ENCODE measurements at places on chromosomes 5 and 9.

DNA sequence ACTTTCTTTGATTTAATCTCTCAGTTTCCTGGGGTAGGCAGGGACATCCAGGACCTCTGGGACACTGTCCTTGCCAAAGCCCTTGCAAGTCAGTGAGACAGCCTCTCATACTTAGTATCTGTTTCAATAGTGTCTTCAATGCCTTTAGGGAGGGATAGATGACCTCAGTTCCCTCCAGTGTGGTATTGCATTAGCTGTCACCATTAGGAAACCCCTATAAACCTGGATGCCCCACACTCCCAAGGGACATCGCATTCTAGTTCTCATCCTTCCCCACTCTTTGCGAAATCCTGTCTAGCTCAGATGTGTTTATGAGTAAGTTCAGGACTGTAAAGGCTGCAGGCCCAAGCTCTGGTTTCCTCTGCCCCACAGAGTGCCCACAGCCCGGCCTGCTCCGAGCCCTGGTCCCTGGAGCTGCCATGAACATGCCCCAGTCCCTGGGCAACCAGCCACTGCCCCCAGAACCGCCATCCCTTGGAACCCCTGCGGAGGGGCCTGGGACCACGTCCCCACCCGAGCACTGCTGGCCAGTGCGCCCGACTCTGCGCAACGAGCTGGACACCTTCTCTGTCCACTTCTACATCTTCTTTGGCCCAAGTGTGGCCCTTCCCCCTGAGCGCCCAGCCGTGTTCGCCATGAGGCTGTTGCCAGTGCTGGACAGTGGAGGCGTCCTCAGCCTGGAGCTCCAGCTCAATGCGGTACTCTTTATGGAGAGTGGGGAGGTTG lies 13.2 kb downstream of the TMEM8B start:
- DNase-seq: no peak

DNA sequence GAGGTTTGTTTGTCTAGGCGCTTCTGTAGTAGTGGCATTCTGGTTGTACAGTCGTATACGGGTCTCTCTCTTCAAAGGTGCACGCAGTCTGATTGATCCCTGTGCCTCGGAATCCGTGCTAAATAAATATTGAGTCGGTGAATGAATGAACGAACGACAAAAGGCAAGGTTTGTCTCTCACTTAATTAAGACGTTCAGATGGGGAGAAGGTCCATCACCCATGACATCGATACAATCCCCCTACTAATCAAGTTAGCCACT lies 500 bp upstream of the CREBRF start:
- no peak for DNase-seq

DNA sequence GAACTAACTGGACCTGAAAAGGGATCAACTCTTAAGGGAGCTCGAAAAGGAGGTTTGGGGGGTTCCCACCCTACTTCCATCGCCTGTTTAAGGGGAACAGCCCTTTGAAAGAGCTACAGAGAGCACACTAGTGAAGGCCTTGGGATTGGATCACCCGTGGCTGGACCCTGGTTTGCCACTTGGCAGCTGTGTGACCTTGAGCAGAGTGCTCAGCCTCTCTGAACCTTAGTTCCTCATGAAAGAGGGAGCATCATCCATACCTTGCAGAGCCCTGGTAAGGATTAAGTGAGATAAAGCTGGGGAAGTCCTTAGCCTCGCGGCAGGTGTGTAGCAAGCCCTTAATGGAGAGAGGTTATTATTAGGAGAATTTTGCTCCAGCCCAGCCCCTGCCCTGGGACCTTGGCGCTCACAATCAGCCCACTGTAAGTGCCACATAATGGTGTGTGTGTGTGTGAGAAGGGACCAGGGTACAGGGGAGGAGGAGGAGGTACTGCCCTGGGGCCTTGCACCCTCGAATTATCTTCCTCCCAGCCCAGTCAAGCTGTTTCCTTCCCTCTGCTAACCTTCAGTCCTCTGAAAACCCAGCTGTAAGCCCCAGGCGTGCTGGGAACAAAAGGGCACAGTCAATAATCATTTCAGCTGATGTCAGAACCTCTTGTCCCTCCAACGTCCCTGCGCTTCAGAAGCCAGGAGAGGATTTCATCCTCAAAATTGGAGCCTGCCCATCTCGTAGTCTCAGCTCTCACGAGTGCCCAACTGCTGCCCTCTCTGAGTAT lies 42.9 kb downstream of the FOXI1 start:
- DNase-seq: no peak

DNA sequence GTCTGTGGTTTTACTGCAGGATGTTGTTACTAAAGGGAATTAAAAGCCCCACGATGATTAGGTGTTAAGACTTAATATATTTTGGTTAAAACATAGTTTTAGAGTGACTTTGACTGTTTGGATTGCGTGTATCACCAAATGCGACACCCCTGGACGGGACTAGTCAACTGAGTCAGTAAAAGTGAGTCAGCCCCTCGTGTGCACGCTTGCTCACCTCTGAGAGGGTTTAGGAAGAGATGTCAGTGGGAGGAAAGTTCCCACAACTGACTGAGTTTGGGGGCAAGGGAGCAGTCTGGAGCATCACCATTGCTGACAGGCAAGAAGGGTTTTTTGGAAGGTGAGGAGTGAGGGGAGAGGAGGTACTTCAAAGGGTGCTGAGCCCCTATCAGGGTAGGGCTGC lies 14.4 kb upstream of the DMRT3 start:
- no peak for DNase-seq

- no peak for DNase-seq
These were observed 42.9 kb downstream of the LURAP1L start for GRCh38 chr9:12817702-12818101.

DNA sequence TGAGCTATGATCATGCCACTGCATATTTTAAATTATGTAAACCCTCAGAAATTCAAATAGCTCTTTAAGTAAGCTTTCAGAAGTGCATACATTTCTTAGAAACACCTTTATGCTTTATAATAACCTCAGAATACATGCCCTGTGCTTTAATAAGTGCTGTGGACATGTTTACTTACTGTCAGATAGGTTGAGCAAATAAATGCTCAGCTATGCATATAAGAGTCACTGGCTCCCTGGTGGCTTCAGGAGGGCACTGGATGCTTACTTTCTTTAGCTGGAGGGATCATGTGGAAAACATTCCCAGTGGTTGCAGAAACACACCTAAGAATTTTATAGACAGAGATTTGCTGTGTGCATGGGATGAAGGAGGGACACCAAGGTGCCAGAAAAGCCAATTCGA lies 74.4 kb downstream of the PDE6A start:
- no peak for DNase-seq

- no peak for DNase-seq
These were observed 241.1 kb upstream of the IRX4 start for GRCh38 chr5:2123874-2124273.

DNA sequence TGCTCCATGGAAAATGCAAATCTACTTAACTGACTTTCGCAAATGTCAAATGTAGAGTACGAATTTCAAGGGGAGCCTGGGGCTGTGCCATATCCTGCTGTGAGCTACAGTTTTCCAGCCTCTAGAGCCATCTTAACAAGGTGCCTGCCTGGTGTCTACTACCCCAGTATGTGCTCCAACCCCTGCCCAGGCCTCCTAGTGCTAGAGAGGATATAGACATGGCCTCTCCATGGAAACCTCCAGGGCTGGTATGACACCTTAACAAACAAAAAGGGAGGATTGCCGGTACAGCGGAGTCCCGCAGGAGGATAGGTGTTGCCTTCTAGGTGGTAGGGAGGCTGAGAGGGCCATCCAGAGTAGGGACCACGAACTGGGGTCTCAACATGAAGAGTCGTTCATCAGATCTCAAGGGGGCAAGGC lies 13.6 kb upstream of the IL3 start:
- DNase-seq: no peak

DNA sequence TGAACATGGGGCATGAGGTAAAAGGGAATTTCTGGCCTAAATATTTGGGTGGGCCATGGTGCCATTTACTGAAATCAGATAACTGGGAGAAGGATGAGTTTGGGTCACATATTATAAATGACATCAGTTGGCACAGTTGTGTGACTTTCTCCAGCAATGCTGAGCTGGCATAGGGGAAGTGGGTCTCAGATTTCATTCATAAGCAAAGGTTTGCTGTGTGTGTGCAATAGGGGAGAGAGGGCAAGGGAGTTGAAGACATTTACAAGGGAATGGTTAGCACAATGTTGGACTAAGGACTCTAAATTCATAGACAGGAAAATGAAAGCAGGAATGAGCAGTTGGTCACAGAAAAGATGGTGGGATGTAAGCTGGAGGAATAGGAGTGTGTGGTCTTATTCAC lies 47.8 kb upstream of the KLF9 start:
- DNase-seq: no peak

DNA sequence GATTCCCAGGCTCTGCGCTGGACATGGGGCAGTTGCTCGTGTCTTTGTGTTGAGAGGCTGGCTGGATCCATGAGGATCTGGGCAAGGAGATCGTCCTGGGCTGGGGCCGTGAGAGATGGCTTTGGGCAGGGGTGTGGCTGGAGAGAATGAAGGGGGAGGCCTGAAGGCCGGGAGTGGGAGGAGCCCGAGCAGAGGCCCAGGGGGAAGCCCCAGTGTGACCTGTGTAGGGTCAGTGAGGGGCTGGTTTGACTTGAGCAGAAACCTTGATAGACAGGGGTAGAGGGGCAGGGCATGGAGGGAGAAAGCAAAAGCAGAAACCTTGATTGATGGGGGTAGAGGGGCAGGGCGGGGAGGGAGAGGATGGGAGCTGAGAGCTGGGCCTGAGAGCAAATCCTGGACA lies 54.4 kb upstream of the ASS1 start:
- DNase-seq: no peak
